ENCODE measurements at places on chromosomes 6 and 20.
A peak's percentile ranks its signal among the peaks of the same experiment; 100 is the strongest.

DNA sequence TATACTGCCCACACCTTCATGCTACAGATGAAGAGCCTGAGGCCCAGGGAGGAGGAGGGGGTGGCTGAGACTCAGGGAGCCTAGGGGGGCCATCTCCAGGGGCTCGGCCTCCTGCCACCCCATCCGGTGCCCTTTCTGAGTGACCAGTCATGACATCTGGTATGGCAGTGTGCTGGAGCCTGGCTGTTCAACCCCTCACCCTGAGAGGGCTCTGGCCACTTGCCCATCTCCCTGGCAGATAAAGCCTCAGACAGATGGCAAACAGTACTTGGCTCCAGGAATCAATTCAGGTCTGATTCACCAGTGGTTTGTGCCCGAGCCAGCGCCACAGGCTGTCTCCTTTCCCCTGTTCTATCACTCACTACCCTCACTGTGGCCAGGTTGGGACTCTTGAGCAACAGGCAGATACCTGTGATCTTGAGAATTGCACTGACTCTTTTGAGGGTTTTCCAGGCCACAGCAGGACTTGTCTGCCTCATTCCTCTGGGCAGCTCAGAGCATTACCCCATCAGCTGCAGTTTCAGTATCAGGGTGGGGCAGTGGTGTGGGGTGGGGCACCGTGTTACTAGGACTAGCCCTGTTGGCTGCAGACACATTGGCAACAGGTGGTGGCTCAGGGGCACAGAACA is 22.8 kb downstream of the SRSF3 start:
- DNase-seq, result no peak

DNA sequence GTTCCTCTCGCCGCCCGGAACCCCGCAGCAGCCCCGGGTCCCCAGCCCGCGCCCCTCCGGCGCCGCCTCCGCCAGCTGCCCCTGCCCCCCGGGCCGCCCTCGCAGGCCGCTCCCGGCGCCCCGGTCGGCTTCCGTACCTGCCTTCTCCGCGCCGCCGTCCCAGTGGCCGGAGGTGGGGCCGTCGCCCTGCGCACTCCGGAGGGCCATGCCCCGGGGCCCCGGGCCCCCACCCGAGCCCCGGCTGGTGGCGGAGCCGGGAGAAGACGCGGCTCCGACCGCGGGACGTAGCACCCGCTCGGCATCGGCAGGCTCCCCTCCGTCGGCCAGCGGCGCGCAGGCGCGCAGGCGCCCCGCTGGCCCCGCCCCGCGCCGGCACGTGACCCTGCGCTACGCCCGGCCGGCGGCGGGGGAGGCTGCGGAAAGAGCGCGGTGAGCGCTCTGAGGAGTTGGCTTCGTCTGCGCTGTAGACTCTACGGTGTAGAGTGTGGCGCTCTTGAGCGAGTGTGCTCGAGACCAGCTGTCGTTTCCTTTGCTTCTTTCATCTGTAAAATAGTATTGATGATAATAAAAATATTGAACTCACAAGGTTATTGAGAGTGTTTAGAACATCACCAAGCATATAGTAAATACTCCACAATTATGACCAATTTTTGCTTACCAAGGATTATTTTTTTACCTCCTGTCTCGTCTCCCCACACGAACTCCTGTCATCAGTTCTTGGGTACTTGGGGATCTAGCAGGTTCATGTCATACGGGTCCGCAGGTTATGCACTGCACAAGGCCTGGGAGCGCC is at the start of gene TBC1D20:
TBC1D20 (minus strand) TSS at position 335 of the 793 bp plus-strand sequence; CDS start at position 207, 128 bp downstream.
- no peak for DNase-seq

DNA sequence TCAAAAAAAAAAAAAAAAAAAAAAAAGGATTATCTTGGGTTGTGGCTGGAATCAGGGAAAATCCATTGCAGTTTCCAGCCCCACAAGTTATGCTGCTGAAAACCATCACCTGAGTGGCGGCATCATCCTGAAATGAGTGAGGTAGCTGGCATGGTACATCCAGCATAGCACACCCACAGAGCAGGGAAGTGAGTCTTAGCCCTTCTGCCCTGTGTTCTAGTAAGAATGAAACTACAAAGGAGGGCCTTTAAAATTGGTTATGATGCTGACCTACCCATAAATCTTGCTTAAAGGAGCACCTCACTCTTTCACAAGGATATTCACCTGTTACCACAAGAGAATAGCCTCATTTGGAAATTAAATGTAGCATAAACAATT is 119.2 kb downstream of the NFATC2 start:
- DNase-seq, result no peak

DNA sequence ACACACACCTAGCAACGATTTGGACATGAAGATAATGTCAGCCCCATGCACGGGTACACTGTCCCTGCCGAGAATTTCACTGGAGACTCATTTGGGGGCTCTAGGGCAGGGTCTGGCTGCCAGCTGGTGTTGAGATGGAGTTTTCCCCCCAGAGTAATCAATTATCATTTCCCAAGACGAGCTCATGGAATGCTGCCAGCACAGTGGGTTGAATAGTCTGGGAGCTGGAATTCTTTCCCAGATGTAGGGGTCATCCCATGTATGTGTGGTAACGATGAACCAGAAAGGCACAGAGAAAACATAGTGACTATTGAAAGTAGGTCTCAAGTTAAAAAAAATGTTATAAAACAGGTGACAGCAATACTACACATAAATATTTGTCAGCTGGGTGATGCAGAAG is 579.9 kb downstream of the MAFB start:
- DNase-seq, result no peak

DNA sequence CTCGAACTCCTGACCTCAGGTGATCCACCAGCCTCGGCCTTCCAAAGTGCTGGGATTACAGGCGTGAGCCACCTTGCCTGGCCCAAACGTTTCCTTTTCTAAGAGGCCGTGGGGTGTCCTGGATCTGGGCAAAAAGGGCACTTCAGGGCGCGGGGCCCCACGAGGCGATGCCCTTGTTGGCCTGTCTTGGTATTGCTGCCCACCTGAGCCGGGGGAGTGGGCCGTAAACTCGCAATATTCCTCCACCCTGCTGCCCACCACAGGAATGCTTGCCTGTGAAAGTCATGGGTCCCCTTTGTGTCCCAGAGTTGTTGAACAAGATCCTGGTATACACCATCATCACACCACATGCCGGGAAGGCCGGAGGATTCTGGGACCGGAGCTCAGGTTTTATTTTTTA is 49.0 kb downstream of the SSR1 start:
- no peak for DNase-seq

- DNase-seq, result no peak
Observed at GRCh38 chr6:24332317-24332716, 25.5 kb downstream of the DCDC2 start.

GRCh38 chr6:62075869-62076268 is 210.2 kb downstream of the KHDRBS2 start:
- DNase-seq, result no peak

DNA sequence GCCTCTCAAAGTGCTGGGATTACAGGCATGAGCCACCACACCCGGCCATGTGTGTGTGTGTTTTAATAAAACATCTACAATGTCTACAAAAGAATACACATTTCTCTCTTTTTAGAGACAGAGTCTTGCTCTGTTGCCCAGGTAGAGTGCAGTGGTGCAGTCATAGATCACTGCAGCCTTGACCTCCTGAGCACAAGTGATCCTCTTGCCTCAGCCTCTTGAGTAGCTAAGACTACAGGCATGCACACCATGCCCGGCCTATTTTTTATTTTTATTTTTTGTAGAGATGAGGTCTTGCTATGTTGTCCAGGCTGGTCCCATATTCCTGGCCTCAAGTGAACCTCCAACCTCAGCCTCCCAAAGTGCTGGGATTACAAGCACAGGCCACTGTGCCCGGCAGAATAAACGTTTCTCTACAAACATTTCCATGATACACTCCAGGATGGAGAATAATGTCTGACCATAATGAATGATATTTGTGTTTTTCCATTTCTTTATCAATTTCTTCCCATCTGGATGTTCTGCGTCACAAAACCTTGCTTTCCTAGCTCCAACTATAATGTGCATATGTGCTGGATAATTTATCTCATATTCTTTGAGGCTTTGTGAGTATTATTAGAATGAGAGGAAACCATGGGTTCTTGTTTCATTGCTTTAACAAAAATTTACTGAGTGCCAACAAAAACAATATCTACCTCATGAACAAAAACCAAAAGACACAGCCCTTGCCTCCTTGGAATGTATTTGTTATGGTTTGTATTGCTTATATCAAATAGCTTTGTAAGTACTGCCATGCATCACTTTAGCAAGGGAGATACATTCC is 28.6 kb upstream of the CCN2 start:
- DNase-seq, result no peak

DNA sequence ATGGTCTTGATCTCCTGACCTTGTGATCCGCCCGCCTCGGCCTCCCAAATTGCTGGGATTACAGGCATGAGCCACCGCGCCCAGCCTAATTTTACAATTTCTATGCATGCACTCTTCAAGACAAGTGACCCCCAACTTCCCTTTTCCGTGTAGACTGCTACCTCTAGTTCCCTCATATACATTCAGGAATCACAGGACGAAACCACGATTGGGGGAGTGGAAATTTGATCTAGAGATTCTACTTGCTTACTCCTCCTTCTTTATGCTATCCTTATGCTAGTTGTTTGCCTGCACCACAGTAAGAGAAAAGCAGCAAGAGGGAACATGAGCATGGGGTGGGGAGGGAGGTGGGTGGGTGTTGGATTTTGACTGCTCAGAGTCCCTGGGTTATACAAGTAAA is 34.9 kb downstream of the OSTM1 start:
- DNase-seq, result no peak

GRCh38 chr6:39608652-39609345 is 116.4 kb downstream of the KIF6 start:
- no peak for DNase-seq

GRCh38 chr6:42190554-42191183 is 4.1 kb downstream of the GUCA1B start:
- DNase-seq, result no peak

DNA sequence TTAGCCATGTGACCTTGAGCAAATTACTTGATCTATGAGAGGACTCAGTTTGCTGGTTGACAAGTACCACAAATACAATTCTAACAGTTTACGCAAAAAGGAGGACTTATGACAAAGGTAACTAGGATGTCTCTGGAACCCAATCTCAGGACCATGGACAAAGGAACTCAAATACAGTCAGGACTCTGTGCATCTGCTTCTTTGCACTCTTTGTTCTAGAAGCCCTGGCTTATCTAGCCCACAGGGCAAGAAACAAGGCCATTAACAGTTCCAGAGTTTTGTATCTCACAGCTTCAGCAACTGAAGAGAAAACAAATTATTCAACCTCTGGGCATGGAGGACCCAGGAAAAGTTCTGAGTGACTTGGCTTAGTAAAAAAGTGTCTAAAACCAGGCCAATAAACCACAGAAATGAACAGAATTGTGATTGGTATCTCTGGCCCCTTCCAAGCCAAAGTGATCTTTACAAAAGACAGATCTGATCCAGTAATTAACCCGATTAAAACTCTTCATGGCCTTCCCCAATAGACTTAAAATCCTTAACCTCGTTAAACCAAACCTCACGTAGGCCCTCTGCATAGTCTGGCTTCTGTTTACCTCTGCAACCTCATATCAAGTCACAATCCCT is 5.9 kb downstream of the WASF1 start:
- no peak for DNase-seq

GRCh38 chr6:35919827-35920751 is 809 bp downstream of the SRPK1 start:
- no peak for DNase-seq

DNA sequence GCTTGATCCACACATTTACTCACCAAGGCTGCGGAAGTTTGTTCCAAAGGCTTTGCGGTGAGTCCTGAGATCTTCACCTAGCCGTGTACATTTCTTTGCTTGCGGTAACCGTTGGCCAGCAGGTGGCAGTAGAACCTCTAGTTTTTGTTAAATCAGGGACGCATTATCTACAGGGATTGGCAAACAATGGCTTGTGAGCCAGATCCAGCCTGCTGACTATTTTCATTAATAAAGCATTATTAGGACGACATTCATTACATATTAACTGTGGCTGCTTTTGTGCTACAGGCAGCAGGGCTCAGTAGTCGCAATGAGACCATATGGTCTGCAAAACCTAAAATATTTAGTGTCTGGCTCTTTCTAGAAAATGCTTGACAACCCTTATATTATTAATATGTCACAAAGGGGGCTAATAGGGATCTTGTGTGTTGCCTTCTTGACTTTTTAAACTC is 174.1 kb downstream of the DOK5 start:
- DNase-seq, result peak; percentile 46

DNA sequence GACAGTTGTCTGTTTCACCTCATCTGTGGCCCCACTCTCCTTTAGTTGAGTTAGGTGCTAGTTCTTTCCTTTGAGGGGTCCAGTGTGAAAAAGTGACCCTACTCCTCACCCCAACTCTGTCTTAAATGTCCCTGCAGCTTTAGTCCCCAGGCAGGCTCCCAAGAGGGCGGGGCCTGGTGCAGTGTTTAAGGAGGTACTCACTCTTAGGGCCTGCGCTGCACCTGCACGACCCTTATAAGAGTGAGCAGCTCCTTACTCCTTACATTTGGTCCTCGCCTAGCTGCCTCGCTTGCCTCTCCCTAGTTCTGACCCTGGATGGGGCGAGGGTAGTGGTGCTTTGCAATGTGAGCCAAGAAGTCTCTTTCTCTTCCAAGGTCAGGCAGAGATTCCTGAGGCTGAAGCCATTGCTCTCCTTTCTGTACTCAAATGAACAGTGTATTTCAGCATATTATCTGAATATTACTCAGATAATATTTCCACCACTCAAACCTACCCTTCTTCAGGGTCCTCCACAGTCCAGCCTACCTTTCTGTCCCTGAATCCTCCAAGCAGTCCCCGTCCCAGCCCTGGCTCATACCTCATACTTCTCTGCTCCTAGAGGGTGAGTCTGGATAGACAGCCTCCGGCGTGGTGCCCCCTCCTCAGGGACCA is 11.9 kb upstream of the VEGFA start:
- no peak for DNase-seq

DNA sequence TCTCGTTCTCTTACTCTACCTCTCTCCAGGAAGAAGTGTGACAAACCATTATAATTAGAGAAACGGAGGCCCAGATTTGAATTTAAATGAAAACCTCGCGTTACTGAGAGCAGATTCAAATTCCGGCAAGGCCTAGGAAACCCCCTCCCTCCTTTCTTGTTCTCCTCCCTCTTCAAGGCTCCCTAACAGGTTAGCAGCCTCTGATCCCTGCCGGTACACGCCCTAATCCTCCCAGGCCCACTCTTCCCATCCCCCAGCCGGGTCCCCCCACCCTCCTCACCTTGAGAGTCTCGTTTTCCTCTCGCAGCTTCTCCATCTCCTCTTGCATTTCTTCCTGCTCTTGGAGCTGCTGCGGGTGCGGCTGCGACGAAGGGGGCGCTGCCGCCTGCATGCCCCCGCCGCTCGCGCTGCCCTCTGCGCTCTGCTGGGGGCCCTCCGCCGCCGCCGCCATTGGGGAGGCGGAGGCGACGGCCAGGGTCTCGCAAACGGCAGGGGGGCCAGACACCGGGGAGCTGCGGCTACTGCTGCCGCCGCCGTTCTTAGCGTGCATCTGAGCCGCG is 3.8 kb downstream of the MTCL3 start:
- DNase-seq, result no peak

DNA sequence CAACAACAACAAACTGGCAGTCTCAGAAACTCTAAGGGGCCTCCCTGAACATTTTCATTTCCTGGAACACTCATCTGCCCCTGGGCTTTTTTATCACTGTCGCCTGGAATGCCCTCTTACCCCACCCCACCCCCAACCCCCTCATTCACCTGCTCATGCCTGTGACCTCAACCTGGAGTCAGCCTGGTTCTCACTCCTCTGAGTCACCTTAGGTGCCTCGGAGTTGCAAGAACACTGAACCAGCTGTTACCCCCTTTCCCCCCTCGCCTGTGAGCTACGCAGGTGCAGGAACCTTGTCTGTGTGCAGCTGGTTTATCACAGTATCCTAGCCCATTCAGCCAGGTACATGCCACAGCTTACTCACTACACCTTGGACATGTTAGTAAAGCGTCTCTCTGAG is 12.8 kb upstream of the SNAI1 start:
- no peak for DNase-seq

All from nucleus accumbens (tissue), 56 donors.